Karpas-422 (cell line): ENCODE measurements at places on chromosomes 16 and 17.

DNA sequence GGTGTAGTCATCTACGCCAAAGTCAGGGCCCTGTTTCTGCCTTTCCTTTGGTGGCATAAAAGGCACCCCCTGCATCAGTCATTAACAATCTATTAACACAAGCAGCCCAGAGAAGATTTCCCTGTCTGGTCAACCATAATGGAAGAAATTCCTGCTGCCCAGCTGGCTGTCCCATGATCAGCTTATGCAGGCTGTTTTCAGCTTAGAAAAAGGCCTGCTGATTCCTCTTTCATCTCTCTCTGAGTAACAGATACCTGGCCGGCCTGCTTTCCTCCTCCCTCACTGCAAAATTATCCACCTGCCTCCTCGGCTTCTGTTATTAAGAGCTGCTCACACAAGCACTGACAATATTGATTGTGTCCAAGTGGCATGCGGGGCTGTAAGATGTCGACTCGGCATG lies 70.3 kb upstream of the MMP2 start:
- DNase-seq: no peak

DNA sequence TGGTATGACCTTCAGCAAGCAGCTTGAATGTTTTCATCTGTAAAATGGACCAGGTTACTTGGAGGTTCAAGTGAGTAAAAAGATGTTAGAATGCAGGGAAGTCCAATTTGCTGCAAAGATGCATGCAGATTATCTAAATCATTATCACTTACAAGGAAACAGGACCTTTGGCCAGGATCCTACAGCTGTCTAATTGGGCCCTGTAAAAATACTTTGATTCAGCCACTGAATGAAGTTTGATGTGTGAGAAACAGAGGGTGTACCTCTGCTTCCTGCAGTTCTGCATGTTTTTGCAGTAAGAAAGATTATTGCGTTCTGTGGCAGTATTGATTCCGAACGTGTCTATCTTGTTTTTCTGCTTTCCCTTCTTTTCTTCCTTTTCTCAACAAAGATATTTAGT lies 10.2 kb downstream of the CDH13 start:
- no peak for DNase-seq

GRCh38 chr16:8634991-8635736 lies 13.7 kb downstream of the METTL22 start:
- DNase-seq: peak; percentile 84

GRCh38 chr16:86667035-86667434 lies 88.7 kb downstream of the FOXL1 start:
- DNase-seq: no peak

- DNase-seq: no peak
Observed at GRCh38 chr17:39699818-39700147, at the start of gene ERBB2. Gene ERBB2, plus strand, starts transcription at chr17:39700064. Its CDS starts 175 bp downstream, at chr17:39700239.

GRCh38 chr17:12730931-12731521 lies 58.3 kb upstream of the ARHGAP44 start:
- DNase-seq: no peak

- no peak for DNase-seq
Observed at GRCh38 chr17:21297597-21297996, 13.1 kb downstream of the MAP2K3 start.

DNA sequence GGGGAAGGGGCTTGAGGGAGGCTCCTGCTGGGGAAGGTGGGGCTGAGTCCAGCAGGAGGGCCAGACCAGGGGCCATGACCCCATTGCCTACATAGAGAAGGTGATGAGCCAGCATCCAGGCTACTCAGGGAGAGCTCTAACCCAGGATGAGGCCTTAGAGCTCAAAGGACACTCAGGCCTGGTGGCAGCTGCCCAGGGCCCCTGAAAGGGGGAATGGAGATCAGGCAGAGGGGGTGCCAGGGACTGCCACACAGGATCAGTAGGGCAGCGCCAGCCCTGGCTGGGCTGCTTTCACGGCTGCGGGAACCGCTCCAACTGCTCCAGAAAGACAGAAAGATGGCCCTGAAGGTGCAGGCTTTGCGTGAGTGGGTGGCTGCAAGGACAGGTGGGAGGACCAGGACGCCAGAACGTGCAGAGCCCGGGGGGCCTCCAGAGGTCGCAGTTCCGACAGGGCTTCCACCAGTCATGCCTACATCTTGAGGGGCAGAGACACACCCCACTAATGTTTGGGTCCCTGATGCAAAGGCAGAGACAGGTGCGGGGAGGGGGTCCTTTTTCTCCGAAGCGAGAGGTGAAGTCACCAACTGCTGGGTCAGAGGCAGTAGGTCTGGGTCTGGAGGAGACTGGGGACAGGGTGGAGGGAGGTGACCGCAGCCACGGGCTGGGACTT lies 882 bp upstream of the ATP6V0C start:
- peak; percentile 65 for DNase-seq

GRCh38 chr16:392450-393030 lies 4.5 kb upstream of the NME4 start:
- DNase-seq: no peak

DNA sequence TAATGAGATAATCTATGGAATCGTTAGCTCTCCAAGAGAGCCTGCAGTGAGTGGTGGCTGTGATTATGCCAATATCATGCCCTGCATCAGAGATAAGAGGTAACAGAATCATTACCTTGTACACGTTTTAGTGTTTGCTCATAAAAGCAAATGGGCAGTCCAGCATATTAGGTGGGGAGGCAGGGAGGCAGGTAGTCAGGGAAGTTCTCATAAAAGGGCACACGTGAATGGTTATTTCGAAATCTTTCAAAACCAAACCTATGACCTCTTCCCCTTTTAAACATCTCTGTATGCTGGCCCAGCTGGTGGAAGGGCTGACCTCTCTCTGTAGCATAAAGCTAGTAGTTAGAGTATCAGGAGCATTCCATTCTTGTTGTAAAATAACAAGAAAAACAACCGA lies 51.7 kb downstream of the VAT1L start:
- no peak for DNase-seq

- DNase-seq: no peak
Observed at GRCh38 chr17:34299956-34300577, 14.5 kb downstream of the CCL11 start.

DNA sequence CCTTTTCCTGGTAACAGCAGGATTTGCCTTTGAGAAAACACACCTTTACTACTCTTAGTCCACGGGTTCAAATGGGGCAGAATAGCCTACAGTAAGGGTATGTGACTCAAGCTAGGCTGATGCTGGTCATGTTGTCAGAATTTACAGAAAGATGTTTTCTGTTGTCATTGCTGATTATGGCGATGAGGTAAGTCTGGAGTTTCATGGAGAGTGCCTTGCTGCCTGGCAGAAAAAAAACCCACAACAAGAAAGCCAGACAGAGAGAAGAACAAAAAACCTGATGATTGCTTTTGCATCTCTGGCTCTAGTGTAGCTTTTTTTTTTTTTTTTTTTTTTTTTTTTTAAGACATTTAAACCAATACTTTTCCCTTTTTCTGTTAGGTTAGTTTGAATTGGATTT lies 47.9 kb downstream of the SLC6A4 start:
- DNase-seq: no peak

DNA sequence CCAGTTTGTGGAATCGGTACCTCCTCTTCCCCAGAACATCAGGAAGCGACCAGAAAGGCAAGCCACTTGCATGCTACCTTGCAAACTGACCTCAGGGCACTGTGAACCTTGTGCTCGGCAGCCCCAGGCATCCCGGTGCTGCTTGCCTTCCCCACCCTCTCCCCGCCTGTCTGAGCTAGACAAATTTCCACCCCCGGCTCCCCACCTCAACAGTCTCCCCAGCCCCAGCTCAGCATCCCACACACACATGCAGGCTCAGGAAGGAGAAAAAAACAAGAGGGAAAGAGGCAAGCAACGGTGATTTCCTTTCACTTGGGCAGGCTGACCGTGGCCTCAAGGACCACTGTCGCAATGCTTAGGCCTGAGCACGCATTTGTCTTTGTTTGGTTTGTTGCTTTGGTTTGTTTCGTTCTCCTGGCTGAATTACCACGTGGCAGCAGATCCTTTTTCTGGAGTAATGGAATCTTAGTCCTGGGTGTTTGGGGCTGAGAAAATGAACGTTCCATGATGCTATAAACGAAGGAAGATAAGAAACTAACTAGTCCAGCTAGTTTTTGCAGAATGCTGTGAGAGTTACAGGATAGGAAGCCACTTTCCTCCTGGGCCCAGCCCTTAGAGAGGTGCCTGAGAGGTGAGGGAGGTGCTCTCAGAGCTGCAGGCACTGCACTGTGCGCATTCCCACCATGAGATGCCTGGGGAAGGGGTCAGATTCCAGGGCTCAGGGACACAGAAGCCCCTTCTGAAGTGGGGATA lies 27.9 kb downstream of the SDK2 start:
- no peak for DNase-seq

- no peak for DNase-seq
Observed at GRCh38 chr17:33433581-33433980, 140.5 kb upstream of the ASIC2 start.

DNA sequence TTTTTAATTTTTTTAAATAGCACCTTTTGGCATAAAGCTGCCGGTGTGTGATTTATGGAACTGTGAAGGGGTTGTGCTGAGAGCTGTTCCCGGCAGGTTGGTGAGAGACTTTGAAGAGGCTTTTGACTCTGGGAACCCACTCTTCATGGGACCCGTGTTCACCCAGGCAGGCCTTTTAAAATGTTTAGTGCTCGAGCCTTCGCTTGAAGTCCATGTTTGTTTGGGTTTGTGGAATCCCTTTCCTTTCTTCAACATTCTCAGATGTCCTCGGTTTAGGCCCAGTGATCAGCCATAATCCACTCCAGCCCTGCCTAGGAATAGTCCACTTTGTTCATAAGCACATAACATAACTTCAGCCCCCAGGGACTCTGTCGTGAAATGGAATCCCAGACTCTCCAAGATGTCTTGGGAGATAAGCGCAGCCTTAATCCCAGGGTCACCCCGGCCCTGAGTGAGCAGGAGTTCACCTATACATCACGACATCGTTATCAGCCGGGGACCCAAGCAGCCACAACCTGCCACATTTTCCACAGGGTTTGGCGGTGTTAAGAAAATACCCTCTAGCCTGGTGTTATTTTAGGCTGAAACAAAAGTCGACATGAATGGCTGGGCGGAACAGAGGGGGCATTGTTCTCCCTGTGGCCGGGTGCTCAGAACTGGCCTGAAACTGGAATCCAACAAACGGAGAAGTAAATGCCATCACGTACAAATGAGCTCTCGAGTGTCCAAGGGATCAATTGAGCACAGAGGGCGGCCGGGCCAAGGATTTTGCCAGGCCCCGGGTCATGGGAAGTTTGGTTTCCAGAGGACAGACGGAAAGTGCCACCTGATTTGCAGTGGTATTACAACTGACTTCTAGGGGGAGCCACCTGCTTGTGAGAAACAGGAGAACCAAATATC lies 145.7 kb upstream of the IRX3 start:
- DNase-seq: no peak

- peak; percentile 72 for DNase-seq
Observed at GRCh38 chr16:14489460-14489859, 140.6 kb downstream of the PARN start.

- DNase-seq: peak; percentile 57
Observed at GRCh38 chr16:9929313-9929712, 252.9 kb downstream of the GRIN2A start.

GRCh38 chr17:48392857-48393256 lies 37.2 kb downstream of the SKAP1 start:
- DNase-seq: no peak

DNA sequence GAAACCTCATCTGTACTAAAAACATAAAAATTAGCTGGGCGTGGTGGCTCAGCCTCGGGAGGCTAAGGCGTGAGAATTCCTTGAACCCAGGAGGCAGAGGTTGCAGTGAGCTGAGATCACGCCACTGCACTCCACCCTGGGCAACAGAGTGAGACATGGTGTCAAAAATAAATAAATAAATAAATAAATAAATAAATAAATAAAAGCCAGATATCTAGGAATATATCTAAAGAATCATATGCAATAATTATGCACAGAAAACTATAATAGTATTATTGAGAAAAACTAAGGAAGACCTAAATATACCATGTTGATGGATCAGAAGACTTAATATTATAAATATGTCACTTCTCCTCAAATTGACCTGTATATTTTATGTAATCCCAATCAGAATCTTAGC lies 37.0 kb downstream of the TMC7 start:
- DNase-seq: no peak

DNA sequence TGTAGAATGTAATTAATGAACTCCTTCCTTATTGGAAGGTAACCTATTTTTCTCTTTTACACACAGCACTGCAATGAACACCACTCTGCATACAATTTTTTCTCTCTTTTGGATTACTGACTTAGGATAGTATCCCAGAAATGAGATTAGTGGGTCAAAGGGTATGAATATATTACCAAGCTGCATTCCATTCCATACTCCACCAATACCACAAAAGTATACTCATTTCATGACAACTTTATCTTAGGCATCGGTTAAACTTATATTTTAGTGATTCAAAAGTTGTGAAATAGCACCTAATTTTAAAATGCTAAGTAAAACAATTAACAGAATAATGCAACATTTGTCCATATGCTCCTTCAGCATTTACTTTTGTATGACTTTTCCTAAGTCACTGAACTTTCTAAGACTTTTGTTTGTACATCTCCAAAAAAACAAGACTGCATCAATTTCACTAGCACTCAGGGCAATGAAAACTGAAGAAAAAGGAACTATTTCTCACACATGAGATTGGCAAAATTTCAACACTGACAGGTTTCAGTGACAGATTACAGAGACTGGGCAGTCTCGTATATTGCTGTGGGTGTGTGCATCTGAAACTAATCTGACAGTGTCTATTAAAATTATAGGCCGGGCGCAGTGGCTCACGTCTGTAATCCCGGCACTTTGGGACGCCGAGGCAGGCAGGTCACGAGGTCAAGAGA lies 32.1 kb downstream of the HELZ start:
- DNase-seq: no peak

DNA sequence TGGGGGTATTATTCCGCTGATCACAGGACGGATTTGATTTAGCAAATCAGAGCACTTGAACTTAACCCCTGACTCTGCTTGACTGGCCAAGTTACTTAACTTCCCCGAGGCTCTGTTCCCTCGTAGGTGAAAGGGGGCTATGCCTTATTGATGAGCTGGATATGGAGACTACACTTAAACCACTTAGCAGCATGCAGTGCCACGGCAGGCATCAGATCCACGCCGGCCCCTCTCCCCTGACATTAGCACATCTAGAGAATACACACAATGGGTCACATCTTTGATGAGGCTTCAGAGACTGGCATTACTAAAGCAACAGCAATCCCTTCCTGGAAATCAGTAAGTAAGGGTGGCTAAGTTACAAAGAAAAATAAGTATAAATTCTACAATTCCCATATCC lies 71.0 kb downstream of the ABCC12 start:
- no peak for DNase-seq
